ENCODE measurements at places on chromosomes 5 and 9.

DNA sequence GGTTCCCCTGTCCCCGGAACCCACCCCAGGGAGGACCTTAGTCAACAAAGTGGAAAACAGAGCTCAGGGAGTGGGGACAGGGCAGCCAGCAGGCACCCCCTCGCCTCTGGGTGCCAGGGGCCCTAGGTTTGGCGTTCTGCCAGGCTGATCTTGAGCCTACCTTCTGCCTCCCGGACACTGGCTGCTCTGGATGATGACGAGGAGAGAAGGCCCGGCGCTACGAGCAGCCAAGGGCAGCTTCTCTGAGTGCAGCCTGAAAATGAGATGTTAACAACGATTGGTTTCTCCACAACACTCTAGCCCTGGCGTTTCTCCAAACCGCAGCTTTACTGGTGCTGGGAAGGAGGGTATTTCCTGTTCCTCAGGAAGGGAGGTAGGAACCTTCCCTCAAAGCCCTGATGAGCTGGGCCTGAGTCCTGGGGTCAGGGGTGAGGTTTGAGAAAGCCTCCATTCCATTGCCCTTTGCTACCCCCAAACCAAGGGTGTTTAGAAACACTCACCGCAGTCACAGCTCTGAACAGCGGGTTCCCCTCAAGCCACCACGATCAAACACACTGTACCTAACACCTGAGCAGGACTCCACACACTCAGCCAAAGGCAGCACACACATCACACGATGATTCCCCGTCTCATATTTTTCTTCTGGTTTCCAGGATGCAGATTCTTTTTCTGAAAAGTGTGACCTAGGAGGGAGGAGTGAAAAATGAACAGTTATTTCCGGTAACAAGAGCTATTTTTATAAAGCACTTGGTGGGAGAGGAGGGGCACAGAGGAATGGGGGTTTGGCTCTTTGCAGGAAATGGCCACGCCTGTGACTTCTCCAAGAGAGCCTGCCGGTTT, at the start of gene STING1:
STING1 (minus strand) TSS at position 709 of the 840 bp plus-strand sequence. CDS start 1,054 bp downstream, outside the sequence.
- peak; percentile 81 for DNase-seq

DNA sequence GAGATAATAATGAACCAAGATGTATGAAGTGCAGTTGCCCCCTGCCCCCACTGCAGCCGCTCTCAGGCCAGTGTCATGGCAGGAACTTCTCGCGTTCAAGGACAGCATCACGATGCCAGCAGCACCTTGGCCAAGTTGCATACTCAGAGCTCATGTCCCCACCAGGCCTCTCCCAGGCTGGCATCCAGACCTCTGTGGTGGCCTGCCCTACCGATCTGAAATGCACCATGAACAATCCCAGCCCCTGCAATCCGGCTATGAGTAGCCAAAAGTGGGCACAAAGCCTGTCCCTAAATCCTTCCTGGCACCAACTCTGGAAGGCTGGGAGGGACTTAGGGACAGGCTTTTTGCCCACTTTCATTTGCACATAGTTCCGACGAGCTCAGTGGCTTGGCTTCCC, 140.9 kb downstream of the PAX5 start:
- DNase-seq = no peak

- no peak for DNase-seq
Observed at GRCh38 chr9:112535811-112536210, 49.2 kb downstream of the KIAA1958 start.

GRCh38 chr9:9246726-9247125, 1366.1 kb downstream of the PTPRD start:
- DNase-seq = no peak
